Omental fat pad (tissue), 4 donors: ENCODE measurements at places on chromosomes 1 and 21.

GRCh38 chr1:84687714-84688462 lies 2.4 kb downstream of the SSX2IP start:
- no peak for DNase-seq

GRCh38 chr1:174812656-174813055 lies 187.1 kb upstream of the CACYBP start:
- DNase-seq = no peak

- DNase-seq = no peak
Observed at GRCh38 chr1:91784191-91784590, 101.8 kb downstream of the TGFBR3 start.

DNA sequence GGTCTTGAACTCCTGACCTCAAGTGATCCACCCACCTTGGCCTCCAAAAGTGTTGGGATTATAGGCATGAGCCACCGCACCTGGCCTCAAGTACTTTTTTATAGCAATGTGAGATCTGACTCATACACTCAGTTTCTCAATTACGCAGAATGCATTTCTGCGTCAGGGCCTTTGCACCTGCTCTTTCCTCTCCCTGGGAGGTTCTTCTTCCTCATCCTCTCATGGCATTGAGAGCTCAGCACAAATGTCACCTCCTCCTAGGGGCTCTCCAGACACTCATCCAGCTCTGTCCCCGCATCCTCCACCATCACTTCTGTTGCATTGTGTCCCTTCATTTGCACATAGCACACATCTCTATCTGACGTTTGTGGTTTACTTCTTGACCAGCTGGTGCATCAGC lies 418.8 kb downstream of the PTPRU start:
- DNase-seq = no peak

GRCh38 chr1:196381544-196381943 lies 226.7 kb downstream of the KCNT2 start:
- no peak for DNase-seq

- DNase-seq = no peak
Observed at GRCh38 chr1:24438423-24438901, 22.9 kb downstream of the NIPAL3 start.

- DNase-seq = no peak
Observed at GRCh38 chr1:4736254-4736653, 81.8 kb downstream of the AJAP1 start.

GRCh38 chr1:68269637-68270430 lies 37.5 kb upstream of the WLS start:
- DNase-seq = no peak

GRCh38 chr1:6795661-6796060 lies 10.4 kb downstream of the CAMTA1 start:
- DNase-seq = no peak

DNA sequence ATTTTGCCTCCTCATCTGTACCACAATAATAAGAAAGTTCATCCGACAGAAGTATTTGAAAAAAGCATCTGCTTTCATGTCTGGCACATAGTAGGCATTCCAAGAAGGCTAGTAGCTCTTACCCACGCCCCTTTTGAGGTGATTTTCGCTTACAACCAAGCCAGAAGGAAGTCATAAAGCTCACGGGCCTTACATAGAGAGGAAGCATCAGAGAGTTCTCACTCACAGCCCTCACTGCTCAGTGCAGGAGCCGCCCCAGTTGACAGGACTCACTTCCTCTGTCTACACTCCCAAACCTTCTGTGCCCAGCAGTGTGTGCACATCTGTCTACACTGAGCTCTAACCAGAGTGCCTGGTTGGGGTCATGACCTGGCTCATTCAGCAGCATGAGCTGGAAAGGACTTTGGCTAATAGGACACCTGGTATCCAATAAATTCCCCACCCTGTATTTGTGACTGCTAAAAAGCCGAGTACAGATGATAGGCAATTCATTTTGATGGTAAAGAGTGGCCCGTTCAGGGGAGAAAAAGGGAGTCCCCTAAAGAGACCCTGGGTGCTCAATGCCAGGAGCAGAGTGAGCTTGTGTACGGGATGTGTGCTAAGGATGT lies 36.8 kb upstream of the DUSP10 start:
- DNase-seq = no peak
